ENCODE measurements at places on chromosomes 16 and 17.

- no peak for DNase-seq
Observed at GRCh38 chr16:59591480-59591879, 857.4 kb upstream of the GOT2 start.

DNA sequence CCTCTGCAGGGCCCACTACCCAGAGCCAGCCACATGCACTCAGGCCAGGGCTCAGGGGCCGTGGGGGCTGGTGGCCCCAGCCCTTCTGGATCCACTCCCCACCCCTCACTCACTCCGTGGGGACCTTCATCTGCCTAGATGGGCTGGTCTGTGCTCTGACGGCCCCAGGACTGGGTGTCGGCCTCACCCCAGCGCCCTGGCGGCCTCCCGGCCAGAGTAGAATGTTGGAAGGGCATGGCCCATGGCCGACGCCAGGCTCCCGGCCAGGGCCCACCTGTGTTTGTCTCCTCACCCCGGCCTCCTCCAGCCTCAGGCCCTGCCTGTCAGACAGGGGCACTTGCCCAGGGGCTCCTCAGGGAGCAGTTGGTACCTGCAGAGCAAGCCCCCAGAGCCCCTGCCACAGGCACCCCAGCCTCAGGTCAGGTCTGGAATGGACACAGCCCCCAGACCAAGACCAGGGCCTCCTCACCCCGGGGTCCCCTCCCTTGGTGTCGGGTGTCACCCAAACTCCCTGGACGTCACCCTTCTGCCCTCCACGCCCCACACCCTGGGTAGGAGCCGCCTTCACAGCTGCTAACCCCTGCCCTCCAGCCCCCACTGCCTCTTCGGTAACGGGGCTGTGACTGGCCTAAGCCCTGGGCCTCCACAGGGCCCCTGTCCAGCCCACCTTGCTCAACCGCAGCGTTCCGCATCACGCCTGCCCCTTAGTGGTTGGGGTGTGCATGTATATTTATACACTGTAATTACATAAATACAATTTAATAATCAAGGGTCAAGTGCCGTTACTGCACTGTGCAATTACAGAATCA is 3.0 kb upstream of the CDH15 start:
- no peak for DNase-seq

- no peak for DNase-seq
Observed at GRCh38 chr17:9935408-9935807, 30.3 kb upstream of the RCVRN start.

- DNase-seq = no peak
Observed at GRCh38 chr17:28136923-28137322, 94.4 kb downstream of the NLK start.

GRCh38 chr16:85037050-85037410 is 9.4 kb downstream of the KIAA0513 start:
- DNase-seq = peak; percentile 66

- DNase-seq = no peak
Observed at GRCh38 chr16:46885960-46886763, 2.0 kb downstream of the GPT2 start.

DNA sequence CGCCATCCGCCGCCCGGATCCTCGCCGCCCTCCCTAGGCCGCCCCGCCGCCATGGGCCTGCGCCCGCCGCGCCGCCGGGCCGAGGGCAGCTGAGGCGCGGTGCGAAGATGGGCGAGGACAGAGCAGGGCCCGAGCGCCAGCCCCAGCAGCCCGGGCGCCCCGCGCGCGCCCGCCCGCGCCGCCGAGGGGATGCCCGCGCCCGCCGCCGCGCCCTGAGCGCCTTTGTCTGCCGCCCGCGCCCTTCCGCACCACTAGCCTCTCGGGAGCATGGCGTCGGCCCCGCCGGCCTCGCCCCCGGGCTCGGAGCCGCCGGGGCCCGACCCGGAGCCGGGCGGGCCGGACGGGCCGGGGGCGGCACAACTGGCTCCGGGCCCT is 278 bp downstream of the RAB11FIP3 start:
- DNase-seq = no peak

- DNase-seq = no peak
Observed at GRCh38 chr17:43040655-43041054, 15.6 kb downstream of the RND2 start.

- no peak for DNase-seq
Observed at GRCh38 chr17:38761612-38762011, 9.1 kb downstream of the PSMB3 start.

GRCh38 chr16:84042879-84043485 is 387 bp upstream of the SLC38A8 start:
- DNase-seq = no peak

DNA sequence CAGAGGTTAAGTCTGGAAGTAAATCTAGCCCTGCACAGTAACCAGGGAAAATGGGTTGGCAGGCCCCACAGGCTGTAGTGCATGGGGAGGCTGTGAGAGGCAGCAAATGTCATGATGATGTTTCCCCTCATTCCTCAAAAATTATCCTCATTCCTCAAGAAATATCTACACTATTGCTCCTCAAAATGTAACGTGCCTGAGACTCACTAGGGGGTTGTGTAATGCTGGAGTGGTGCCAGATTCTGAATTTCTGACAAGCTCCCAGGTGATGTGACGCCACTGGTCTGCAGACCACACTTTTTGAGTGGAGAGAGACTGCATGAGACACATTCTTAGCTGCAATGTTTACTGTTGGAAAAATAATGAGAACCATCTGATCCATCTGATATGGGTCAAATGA is 1.2 kb upstream of the MPP3 start:
- peak; percentile 70 for DNase-seq

- DNase-seq = no peak
Observed at GRCh38 chr17:16931318-16932060, 40.4 kb downstream of the TNFRSF13B start.

GRCh38 chr16:23114131-23114904 is 34.9 kb downstream of the USP31 start:
- no peak for DNase-seq

- no peak for DNase-seq
Observed at GRCh38 chr17:60305141-60305540, 86.8 kb downstream of the USP32 start.
